ENCODE measurements at places on chromosomes 5 and 9.

- H3K27ac ChIP-seq = no peak overlapping the region
- DNase-seq = no peak
- H3K27me3 ChIP-seq = no peaks in the 10 kb centered on the region
- H3K4me1 ChIP-seq = peaks cover 28% of the 10 kb centered on the region
- H3K36me3 ChIP-seq = no peaks in the 10 kb centered on the region
These were observed 41.6 kb downstream of the PDZD2 start for GRCh38 chr5:31680528-31680927.

- H3K4me3 ChIP-seq = no peak overlapping the region
- peak; percentile 60 for DNase-seq
- H3K36me3 ChIP-seq = peaks cover 11% of the 10 kb centered on the region
These were observed 98.6 kb downstream of the YTHDC2 start for GRCh38 chr5:113612060-113612496.

DNA sequence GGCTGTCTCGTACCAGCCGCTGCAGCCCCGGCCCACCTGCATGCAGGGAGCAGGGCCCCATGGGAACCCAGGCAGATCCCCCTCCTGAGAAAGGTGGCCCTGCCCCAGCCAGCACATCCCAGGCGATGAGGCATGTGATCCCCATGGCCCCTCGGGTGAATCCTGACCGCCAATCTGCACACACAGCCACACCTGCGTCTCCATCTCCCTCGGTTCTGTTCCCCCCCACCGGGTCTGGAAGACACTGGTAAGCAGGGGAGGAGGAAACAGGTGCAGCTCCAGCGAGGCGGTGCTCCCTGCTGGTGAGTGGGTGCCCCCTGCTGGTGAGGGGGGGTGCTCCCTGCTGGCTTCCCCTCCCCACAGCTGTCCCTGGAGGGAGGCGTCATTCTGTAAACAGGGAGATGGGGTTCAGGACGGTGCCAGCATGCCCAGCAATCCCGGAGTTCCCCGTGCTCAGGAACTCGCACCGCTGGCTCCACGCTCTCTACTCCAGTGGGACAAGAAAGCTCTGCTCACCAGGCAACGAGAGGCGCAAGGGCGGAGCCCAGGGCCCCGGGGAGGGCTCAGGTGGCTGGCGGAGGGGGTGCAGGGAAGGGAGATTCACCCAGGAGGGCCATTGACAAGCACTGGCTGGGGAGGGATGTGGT lies 28.4 kb upstream of the SLC12A7 start:
- no peaks in the 10 kb centered on the region for H3K36me3 ChIP-seq
- H3K27me3 ChIP-seq = no peaks in the 10 kb centered on the region
- DNase-seq = peak; percentile 67
- no peak overlapping the region for H3K27ac ChIP-seq
- no peaks in the 10 kb centered on the region for H3K4me1 ChIP-seq

- no peaks in the 10 kb centered on the region for H3K36me3 ChIP-seq
- H3K27me3 ChIP-seq = peaks cover 27% of the 10 kb centered on the region
- H3K27ac ChIP-seq = no peak overlapping the region
- H3K4me1 ChIP-seq = peaks cover 7% of the 10 kb centered on the region
- H3K4me3 ChIP-seq = peak overlapping the region; percentile 73
These were observed 579 bp upstream of the FAM78A start for GRCh38 chr9:131276891-131277286.

GRCh38 chr5:89324990-89325389 lies 442.0 kb upstream of the MEF2C start:
- DNase-seq = no peak
- no peak overlapping the region for H3K4me3 ChIP-seq
- H3K27ac ChIP-seq = no peak overlapping the region
- no peaks in the 10 kb centered on the region for H3K36me3 ChIP-seq

GRCh38 chr5:125499636-125500332 lies 753.3 kb upstream of the ZNF608 start:
- H3K27me3 ChIP-seq = no peaks in the 10 kb centered on the region
- no peaks in the 10 kb centered on the region for H3K36me3 ChIP-seq
- DNase-seq = no peak

DNA sequence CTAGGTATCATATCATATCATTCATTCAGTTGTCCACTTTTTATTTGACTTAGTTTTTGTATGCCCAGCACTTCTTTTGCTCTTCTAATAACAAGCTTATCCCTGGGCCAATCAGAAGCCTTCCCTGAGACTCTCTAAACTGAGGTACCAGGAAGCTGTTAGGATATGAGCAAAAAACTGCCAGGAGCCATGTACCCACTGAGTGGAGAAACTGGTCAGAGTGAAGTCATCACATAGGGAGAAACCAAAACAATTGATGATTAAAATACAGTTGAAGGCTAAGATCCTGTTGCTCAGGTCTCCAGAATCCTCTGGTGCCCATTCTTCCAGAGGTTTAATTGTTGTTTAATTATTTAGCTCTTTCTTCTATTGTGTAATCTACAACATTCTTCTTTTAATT lies 120.2 kb downstream of the KIAA0825 start:
- H3K36me3 ChIP-seq = no peaks in the 10 kb centered on the region
- H3K4me1 ChIP-seq = no peaks in the 10 kb centered on the region
- H3K4me3 ChIP-seq = no peak overlapping the region
- H3K27ac ChIP-seq = no peak overlapping the region

DNA sequence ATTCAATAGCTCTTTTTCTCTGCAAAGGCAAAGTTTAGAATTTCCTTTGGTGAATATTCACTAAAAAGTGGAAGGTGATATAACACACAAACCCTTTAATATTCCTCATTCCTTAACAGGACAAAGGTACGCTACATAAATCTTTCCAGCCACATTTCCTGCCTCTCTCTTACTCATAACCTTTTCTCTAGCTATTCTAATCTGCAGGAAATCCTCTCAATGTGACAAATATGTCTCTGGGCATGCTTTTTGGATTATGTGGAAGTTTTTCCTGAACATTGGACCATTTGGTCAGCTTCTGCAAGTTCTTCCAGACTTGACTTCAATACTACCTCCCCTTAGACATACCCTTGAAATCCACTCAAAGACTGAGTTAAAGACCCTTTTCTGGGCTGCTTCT lies 186.3 kb upstream of the TUSC1 start:
- no peak overlapping the region for H3K4me3 ChIP-seq
- H3K27ac ChIP-seq = no peak overlapping the region
- no peaks in the 10 kb centered on the region for H3K36me3 ChIP-seq
- DNase-seq = no peak
- no peaks in the 10 kb centered on the region for H3K4me1 ChIP-seq

DNA sequence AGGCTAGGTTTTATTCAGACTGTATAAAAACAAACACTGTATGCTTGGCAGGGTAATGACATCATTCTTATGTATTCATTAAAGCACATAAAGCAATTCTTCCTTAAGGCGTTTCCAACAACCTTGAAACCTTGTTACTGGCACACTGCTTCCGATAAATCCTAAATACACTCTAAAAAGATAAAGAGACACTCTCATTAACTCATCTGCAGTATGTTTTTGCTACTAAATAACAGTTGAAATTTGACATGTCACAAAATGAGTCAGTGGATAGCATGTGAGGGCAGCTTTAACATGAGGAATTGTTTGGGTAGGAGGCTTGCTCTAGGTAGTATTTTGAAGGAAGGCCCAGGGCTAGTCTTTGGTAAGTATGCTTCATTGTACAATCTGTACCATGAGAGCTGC lies 13.7 kb downstream of the YIPF5 start:
- no peaks in the 10 kb centered on the region for H3K4me1 ChIP-seq
- no peak for DNase-seq
- H3K4me3 ChIP-seq = no peak overlapping the region
- H3K27ac ChIP-seq = no peak overlapping the region
- H3K27me3 ChIP-seq = no peaks in the 10 kb centered on the region
- H3K36me3 ChIP-seq = peaks cover 7% of the 10 kb centered on the region

GRCh38 chr5:51902512-51902911 lies 519.3 kb downstream of the ISL1 start:
- H3K4me3 ChIP-seq = no peak overlapping the region
- no peaks in the 10 kb centered on the region for H3K36me3 ChIP-seq
- H3K4me1 ChIP-seq = no peaks in the 10 kb centered on the region
- H3K27ac ChIP-seq = no peak overlapping the region
- H3K27me3 ChIP-seq = no peaks in the 10 kb centered on the region

DNA sequence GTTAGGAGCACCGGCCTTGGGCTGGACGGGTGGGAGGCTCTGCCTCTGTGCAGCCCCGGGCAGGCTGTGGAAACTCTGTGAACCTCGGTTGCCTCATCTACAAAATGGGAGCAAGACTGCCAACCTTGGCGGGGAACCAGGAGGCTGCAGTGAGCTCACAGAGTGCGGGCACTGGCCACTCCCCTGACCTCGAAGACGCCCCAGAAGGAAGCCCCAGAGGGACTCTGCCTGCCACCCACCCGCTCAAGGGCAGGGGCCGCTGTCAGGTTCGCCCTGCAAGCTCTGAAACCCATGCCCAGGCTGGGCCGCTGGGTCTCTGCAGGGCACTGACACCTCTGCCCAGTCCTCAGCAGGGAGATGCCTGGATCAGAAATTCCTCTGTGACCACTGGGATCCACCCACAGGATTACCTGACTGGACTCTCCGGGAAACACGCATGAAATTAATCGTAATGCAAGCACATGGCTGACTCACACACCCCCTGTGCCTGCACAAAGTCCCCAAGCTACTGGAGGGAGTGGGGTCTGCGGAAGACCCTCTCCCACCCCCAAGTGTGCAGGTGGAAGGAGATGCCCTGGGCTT lies 7.4 kb downstream of the CCDC187 start:
- no peak for DNase-seq
- H3K27ac ChIP-seq = no peak overlapping the region
- no peak overlapping the region for H3K4me3 ChIP-seq
- H3K27me3 ChIP-seq = no peaks in the 10 kb centered on the region

- peaks cover 5% of the 10 kb centered on the region for H3K4me1 ChIP-seq
- no peak for DNase-seq
- no peak overlapping the region for H3K4me3 ChIP-seq
- no peak overlapping the region for H3K27ac ChIP-seq
- H3K36me3 ChIP-seq = no peaks in the 10 kb centered on the region
- H3K27me3 ChIP-seq = no peaks in the 10 kb centered on the region
These were observed 177.1 kb upstream of the PCSK5 start for GRCh38 chr9:75713335-75713734.

DNA sequence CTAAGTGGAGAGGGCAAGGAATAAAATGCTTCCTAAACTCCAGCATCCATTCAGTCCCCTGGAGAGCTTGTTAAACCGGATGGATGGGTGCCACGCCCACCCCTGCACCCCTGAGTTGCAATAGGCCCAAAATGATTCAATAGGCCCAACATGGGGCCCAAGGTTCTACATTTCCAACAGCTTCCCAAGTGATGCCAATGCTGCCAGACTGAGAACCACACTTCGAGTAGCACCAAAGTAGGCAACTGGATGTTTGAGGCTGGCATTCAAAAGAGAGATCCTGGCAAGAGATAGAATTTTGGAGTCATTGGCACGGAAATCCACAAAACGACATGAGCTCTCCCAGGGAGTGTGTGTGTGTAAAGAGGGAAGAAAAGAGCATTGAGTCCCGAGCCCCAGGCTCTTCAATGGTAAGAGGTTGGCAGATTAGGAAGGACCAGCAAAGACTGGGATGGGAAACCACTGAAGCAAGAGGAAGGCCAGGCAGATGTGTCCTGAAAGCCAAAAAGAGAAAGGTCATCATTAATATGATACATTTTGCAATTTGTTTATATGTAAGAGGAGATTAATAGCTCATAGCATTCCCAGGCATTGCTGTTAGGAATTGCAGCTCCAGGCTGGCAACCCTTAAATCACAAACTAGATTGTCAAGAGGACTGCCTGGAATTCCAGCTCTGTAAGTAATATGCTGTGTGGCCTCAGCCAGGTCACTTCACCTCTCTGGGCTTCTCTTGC lies 130.6 kb downstream of the KCNIP1 start:
- peak overlapping the region; percentile 81 for H3K27ac ChIP-seq
- H3K27me3 ChIP-seq = no peaks in the 10 kb centered on the region
- peak; percentile 46 for DNase-seq
- H3K4me3 ChIP-seq = peak overlapping the region; percentile 65

DNA sequence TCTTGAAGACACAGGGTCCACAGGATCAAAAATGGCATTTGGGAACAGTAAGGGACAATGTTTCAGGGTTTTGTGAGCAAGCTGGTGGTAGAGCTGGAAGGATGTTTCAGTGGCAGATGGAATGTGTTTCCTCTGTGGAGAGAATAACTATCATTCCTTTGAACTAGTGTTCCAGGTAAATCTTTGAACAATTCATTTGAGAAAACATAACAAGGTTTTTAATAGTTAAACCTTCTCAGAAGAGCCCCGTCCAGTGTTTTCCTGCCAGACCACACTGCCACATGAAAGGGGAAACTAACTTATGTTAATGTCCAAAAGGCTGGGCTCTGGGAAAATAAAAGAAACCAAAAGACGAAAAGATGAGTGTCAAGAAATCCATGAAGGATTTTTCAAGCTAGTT lies 207.0 kb upstream of the ZNF462 start:
- H3K27me3 ChIP-seq = no peaks in the 10 kb centered on the region
- no peak overlapping the region for H3K27ac ChIP-seq
- H3K36me3 ChIP-seq = no peaks in the 10 kb centered on the region

GRCh38 chr5:88695931-88696330 lies 187.1 kb downstream of the MEF2C start:
- no peaks in the 10 kb centered on the region for H3K36me3 ChIP-seq
- H3K27me3 ChIP-seq = peaks cover 68% of the 10 kb centered on the region
- no peak overlapping the region for H3K27ac ChIP-seq
- peaks cover 61% of the 10 kb centered on the region for H3K4me1 ChIP-seq
- DNase-seq = no peak

DNA sequence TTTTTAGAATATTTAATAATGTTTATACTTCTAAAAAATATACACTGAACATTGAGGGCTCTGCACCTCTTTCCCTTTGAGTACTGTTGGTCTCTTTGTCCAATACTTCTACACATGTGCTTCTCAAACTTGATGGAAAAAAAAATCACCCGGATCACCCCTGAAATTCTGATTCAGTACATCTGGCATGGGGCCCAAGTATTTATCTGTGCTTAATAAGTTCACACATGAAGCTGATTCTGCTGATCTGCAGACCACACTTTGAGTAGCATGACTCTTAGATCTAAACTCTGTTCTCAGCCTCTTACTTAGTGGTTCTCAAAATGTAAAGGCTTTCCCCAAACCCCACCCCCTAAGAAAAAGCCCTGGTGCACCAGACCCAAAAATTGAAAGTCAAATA lies 12.0 kb downstream of the RUSC2 start:
- H3K4me1 ChIP-seq = no peaks in the 10 kb centered on the region
- no peak overlapping the region for H3K4me3 ChIP-seq
- no peak overlapping the region for H3K27ac ChIP-seq
- H3K27me3 ChIP-seq = no peaks in the 10 kb centered on the region
- DNase-seq = no peak
- no peaks in the 10 kb centered on the region for H3K36me3 ChIP-seq

DNA sequence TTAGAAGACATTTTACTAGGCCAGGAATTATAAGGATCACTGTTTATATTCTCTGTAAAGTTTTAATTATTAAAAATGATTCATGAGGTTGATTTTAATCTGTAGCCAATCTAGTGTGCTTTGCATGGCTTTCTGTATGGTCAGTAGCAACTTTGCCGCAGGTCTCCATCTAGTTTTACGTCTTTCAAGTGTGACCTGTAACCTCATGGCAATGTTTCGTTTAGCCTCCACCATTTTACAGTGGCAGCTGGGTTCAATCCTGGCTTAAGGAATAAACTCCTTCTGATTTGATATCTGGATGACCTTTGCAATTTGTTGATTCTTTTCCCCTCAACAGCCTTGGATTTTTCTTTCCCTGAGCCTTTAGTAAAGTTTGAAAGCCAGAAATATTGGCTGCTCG lies 434.5 kb upstream of the CDH9 start:
- peak overlapping the region; percentile 93 for H3K27ac ChIP-seq
- peaks cover 11% of the 10 kb centered on the region for H3K4me1 ChIP-seq
- peaks cover 37% of the 10 kb centered on the region for H3K36me3 ChIP-seq
- peak; percentile 22 for DNase-seq
- no peaks in the 10 kb centered on the region for H3K27me3 ChIP-seq
